ENCODE measurements at places on chromosomes 5 and 9.
A peak's percentile ranks its signal among the peaks of the same experiment; 100 is the strongest.

DNA sequence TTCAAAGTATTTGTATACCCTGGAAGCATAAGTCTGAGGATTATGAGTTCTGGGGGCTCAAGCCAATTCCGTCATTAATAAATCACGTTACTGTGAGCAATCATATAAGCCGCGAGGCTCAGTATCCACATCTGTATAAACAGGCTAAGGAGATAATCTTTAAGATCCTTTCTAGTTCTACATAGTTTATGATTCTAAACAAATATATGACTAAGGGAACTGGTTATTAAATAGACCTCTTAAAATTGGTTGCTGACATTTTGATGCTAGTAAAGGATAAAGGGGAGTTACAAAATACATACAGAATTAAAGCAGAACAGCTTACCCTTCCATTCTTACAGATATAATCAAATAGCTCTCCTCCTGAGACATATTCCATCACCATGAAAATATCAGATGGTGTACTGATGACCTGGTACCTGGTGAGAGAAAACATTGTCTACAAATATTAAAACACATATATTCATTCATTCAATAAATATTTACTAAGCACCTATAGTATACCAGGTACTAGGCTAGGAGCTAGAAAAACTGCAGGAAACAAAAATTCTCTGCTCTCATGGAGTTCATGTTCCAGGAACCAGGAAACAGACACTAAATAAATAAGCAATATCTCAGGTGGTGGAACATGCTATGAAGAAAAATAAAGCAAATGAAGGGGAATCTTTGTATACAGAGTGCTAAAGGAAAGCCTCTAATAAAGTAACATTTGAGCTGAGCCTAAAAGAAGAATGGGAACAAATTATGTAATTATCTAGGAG is 19.5 kb upstream of the TTC33 start:
- DNase-seq, result no peak

- no peak for DNase-seq
These were observed 76.1 kb upstream of the ASS1 start for GRCh38 chr9:130368631-130369103.

DNA sequence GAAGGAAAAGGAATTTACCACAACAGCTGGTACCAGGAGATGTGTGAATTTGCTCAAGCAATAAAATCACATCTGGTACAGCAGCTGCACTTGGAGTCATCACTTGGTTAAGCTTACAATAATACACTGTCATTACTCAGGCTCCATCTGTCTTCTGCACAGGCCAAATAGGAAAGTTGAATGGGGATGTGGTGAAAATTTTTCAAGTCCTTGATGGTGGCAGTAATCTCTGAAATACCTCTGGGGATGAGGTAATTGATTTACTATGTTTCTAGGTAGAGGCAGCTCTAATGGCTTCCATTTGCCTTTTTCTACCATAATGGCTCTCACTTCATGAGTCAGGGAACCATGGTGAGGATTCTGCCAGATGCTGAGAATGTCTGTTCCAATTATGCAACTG is 206.8 kb upstream of the ATP10B start:
- peak; percentile 1 for DNase-seq

DNA sequence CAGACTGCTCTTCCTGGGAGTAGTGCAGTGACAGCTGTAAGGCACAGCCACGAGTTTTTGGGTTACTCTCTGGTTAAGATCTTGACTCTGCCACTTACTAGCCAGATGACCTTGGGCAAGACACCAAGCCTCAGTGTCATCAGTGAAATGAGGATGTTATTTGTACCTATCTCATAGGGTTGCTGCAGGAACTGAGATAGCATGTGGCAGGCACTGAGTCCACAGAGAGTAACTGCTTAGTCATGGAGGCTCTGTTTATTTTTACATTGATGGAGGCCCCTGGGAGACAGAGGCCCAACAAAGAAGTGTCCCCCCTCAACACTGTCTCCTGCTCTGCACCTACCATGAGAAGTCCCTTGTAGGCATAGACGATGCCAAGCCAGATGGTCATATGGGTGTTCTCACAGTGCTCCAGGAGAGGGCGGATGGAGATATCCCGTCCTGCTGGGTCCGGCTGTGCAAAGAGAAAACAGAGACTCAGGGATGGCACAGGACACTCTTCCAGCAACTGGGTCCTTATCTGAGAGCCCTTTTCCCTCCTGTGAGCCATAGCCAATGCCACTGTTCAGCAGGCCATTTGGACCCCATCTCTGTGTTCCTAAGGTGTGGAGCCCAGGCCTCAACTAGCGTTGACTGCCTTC is 55.4 kb upstream of the TBC1D2 start:
- DNase-seq, result no peak

GRCh38 chr9:21320465-21320864 is 14.7 kb downstream of the KLHL9 start:
- DNase-seq, result no peak

DNA sequence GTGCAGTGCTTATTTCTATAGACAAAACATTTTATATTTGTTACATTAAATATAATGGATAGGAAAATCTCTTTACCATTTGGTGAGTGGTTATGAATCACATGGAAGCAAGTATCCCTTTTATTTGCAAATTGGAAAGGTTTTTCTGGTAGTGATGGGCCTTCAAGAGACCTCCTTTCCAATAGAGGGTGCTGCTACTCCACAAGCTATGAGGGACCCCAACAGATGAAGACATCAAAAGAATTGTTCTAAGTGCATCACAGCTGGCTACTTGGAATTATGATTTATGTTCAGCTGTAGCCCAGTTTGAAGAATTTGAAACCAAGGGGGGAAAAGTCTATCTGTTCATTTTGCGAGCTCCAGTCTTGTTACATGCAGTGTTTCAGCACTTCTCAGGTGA is 493.7 kb upstream of the SGCD start:
- DNase-seq, result no peak

- no peak for DNase-seq
These were observed 11.4 kb downstream of the CIZ1 start for GRCh38 chr9:128180001-128180400.

- no peak for DNase-seq
These were observed 212.6 kb downstream of the SPATA31D1 start for GRCh38 chr9:82201196-82201595.

- no peak for DNase-seq
These were observed 229.7 kb downstream of the MELK start for GRCh38 chr9:36802201-36802920.

GRCh38 chr9:114289571-114290481 is 33.1 kb upstream of the ORM1 start:
- no peak for DNase-seq

GRCh38 chr9:95316274-95316673 is 1.2 kb downstream of the FANCC start:
- no peak for DNase-seq

DNA sequence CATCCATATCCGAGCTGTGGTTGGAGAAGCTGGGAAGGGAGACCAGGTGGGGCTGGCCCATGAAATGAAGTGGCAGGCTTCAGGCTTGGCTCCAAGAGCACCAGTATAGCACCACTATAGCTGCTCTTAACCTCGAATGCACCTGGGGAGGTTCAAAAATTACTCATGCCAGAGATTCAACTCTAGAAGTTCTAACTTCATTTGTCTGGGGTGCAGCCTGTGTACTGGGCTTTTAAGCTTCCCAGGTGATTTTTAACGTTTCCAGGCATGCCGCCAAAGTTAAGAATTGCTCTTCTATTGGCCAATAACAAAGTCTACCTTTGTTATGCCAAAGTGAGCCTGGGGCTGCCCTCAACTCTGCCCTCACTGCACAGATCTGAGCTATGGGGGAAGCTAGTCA is 458 bp downstream of the PRSS3 start:
- DNase-seq, result no peak

DNA sequence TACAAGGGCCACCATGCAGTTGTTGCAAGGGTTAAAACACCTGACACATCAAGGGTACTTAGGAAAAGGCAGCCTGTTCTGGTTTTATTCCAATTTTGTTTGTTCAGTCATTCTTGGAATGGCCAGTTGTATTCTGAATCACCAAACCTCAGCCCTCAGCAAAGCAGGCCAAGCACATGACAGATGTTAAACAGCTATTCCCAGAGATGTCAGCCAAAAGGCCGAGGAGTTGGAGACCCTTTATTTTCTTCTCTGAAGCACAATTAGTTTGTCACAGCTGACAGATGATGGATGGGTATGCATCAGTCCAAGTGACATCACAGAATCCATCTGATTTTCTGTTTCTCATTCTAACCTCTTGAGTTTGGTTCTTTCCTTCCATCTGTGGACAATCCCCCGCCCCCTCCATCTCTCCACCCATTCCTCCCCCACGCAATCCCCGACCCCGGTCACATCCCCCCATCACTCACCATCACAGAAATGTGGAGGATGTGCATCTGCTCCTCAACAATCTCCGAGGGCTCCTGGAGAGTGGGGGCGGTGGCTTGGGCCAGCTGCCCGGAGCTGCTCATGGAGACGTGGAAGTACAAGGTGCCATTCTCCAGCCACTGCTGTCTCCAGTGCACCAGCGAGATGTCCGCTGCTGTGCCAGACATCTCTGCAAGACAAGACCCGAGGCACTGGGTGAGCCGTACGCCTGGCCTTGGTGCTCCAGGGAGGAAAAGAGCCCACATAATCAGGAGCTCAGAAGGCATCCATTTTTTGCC is 123.8 kb downstream of the ASTN2 start:
- DNase-seq, result peak; percentile 85

DNA sequence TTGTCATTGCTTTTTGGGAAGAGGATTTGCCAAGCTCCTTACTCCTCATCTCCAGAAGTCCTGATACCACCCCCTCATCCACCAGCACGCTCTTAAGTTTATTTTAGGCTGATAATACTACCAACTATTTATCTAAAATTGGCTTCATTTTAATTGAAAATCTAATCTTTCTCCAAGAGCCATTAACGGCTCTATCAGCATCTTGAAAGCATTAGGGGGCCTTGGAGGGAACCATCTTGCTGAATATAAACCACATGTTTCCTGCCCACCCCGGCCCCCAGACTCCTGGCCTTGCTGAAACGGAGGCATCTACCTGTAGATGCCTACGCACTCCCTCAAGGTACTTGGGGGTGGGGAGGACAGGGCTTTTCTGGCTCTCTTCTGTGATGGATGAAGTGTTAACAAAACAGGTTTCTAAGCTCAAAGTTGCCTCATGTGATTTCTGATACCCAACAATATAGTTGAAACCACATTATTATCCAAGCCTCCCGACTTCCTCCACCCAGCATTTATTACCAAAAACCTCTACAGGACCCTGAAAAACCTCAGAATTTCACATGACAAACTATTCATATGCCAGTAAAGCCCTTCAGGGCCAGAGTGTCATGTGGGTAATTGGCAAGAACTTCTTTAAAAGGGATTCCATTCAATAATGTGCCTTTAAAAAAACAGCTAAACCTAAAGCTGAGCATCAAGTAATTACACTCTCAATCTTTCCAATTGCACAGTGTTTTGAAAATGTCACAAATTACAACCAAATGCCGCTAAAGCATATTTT is 96.7 kb downstream of the SAXO1 start:
- DNase-seq, result no peak

DNA sequence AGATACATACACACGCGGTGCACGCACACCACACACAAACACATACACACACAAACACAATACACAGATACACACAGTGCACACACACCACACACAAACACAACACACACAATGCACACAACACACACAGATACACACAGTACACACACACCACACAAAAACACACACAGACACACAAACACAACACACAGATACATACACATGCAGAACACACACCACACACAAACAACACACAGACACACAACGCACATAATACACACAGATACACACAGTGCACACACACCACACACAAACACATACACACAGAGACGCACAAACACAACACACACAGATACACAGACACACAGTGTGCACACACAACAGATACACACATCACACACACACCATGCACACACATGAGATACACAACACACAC is 5.9 kb upstream of the CCDC187 start:
- DNase-seq, result no peak

- no peak for DNase-seq
These were observed 152.9 kb upstream of the ISL1 start for GRCh38 chr5:51230336-51230735.

DNA sequence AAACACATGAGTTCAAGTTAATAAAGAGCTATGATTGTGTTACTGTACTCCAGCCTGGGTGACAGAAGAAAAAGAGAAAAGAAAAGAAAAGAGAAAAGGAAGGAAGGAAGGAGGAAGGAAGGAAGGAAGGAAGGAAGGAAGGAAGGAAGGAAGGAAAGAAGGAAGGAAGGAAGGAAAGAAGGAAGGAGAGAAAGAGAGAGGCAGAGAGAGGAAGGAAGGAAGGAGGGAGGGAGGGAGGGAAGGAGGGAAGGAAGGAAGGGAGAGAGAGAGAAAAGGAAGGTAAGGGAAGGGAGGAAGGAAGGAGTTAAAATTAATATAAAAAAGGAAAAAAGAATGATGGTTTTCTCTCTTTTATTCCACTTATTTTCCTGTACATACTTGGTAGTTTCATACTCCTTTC is 89.5 kb upstream of the ZBTB43 start:
- DNase-seq, result no peak

DNA sequence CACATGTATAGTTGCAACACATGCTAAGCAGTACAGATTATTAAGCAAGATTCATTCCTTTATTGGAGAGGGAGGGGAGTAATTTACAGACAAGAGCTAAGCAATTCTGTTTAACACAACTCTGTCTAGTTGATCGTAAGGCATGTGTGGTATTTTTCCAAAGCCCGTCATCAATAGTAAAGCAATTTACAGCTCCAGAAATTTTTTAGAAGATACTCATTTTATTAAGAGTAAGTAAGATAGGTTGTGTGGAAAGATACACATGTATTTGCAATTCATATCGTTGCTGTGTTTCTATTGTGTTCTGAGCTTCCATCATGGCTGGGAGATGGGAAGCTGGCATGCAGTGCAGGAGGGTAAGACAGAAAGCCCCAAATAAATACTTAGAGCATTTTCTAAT is 289.2 kb upstream of the TMEM161B start:
- no peak for DNase-seq

GRCh38 chr9:137000177-137000930 is 4.0 kb upstream of the CLIC3 start:
- DNase-seq, result no peak

- no peak for DNase-seq
These were observed 16.3 kb upstream of the SEMA5A start for GRCh38 chr5:9562141-9562540.

GRCh38 chr9:33690143-33690933 is 105.0 kb upstream of the PRSS3 start:
- DNase-seq, result no peak

GRCh38 chr5:108481355-108481931 is 99.5 kb upstream of the FBXL17 start:
- peak; percentile 51 for DNase-seq

GRCh38 chr5:29504411-29504810 is 1689.1 kb upstream of the CDH6 start:
- DNase-seq, result no peak

GRCh38 chr9:136328011-136328621 is 777 bp downstream of the GPSM1 start:
- no peak for DNase-seq
